HT1080 (cell line): ENCODE measurements at places on chromosomes 6 and 20.
A peak's percentile ranks its signal among the peaks of the same experiment; 100 is the strongest.

GRCh38 chr6:41997456-41997855 lies 52.9 kb upstream of the TAF8 start:
- DNase-seq = no peak

- peak; percentile 27 for DNase-seq
These were observed 234.6 kb downstream of the ANKRD60 start for GRCh38 chr20:57993716-57994431.

DNA sequence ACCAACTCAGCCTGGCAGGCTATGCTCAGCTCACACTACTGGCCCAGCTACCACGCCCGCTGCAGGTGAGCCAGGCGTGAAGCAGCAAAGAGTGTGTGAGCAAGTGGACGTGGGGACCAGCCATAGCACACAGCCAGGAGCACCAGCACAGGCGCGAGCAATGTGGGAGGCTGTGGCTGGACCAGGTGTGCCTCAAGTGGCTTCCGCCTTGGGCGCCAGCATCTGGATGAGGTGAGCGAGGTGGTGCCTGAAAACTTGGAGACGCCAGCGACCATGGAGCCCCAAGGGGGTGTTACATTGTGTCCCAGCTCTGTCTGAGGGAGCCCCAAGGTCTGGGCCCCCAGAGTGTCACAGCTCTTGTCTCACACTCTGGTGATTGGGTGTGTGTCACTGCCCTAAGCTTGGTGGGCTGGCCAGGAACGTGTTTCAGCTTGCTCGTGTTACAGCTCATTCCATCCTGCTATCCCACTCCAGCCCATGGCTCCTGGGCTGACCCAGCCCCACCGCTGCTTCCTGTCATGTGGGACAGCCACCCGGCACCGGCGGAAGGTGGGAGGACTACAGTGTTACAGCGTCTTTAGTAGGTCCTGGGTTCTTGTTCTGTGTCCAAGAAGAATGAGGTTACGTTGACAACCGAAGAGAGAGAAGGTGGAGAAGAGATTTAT lies 508.0 kb upstream of the MMS22L start:
- DNase-seq = peak; percentile 2

DNA sequence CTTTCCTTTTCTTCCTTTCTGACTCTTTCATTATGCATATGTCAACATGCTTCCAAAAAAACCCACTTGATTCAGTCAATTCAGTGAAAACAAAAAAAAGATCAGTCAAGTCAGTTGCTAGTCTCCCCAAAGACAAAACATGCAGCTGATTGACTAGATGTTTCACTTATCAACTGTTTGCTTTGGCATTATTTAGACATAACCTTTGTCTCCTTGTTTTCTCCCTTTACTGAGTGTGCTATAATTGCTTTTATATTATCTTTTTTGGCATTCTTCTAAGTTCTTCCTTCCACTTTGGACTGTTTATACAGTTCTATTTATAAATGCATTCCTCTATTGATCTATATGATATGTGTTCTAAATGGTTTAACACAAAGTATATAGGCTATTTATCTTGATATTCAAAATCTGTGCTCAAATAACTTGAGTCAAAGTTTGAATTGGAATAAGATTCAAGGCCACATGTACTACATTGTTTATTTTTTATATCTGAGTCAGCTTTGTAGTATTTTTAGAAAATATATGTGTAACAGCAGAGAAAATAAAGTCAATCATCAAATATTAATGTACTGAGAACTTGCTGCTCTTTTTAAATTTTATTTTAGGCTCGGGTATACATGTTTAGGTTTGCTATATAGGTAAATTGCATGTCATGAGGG lies 260.5 kb downstream of the CENPW start:
- no peak for DNase-seq

- no peak for DNase-seq
These were observed 128.8 kb upstream of the GGTLC1 start for GRCh38 chr20:24117383-24117782.

DNA sequence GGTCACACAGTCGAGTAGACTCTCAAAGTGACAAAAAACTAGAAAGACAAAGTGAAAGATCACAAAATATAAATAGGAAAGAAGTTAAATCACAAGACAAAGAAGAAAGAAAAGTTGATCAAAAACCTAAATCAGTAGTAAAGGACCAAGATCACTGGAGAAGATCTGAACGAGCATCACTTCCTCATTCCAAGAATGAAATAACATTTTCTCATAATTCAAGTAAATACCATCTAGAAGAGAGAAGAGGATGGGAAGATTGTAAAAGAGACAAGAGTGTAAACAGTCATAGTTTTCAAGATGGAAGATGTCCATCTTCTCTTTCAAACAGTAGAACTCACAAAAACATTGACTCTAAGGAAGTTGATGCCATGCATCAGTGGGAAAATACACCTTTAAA lies 31.6 kb upstream of the GJA10 start:
- DNase-seq = no peak

DNA sequence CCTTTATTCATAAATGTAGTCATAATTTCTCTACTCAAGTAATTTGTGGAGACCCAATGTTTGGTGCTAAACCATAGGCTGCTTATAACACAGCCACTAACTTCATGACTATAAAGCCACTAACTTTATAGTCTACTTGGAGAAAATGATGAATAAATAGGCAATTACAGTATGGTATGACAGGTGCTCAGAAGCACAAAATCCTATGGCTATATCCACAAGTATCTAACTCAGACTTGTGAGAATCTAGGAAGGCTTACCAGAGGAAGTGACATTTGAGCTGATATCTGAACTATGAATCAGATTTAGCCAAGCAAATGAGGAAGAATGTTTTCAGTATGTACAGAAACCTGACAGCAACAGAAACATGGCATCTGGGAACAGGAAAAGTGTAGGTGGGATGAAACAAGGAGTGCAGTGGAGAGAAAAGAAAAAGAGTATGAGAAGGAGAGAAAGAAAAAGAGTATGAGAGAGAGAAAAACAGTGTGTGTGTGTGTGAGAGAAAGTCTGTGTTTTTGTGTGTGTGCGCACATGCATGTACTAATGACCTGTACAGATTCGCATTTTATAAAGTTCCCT lies 59.9 kb downstream of the REV3L start:
- peak; percentile 61 for DNase-seq

DNA sequence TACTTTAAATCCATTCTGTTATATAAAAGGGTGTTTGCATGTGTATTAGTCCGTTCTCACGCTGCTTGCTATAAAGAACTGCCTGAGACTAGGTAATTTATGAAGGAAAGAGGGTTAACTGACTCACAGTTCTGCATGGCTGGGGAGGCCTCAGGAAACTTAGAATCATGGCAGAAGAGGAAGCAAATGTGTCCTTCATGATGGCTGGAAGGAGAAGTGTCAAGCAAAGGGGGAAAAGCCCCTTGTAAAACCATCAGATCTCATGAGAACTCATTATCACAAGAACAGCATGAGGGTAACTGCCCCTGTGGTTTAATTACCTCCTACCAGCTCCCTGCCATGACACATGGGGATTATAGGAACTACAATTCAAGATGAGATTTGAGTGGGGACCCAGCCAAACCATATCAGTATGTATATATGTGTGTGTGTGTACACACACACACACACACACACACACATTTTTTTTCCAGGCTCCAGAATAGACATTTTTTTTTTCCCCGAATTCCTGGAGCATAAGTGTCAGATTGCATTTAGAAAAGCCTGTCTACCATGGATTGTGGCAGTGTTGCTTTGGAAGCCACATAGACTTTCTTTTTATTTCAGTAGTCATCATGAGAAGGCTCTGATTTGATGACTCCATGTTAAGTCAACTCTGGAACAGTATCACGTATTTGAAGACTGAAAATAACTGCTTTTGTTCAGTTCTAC lies 31.5 kb downstream of the KDM1B start:
- DNase-seq = no peak

GRCh38 chr6:10874207-10874606 lies 7.6 kb downstream of the GCM2 start:
- DNase-seq = no peak

DNA sequence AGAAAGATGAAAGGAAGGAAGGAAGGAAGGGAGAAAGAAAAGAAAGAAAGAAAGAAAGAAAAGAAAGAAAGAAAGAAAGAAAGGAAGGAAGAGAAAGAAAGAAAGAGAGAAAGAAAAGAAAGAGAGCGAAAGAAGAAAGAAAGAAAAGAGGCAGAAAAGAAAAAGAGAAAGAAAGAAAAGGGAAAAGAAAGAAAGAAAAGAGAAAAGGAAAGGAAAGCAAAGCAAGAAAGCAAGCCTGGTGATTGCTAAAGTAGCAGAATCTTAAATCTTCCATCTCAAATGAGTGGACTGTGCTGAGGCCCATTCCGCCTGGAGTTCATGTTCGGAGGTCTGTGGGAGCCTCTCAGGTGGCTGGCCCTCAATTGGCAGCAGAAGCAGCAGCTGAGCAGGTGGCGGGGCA lies 148.4 kb downstream of the TFAP2A start:
- no peak for DNase-seq

- DNase-seq = no peak
These were observed 26.4 kb upstream of the FABP7 start for GRCh38 chr6:122753000-122753687.

DNA sequence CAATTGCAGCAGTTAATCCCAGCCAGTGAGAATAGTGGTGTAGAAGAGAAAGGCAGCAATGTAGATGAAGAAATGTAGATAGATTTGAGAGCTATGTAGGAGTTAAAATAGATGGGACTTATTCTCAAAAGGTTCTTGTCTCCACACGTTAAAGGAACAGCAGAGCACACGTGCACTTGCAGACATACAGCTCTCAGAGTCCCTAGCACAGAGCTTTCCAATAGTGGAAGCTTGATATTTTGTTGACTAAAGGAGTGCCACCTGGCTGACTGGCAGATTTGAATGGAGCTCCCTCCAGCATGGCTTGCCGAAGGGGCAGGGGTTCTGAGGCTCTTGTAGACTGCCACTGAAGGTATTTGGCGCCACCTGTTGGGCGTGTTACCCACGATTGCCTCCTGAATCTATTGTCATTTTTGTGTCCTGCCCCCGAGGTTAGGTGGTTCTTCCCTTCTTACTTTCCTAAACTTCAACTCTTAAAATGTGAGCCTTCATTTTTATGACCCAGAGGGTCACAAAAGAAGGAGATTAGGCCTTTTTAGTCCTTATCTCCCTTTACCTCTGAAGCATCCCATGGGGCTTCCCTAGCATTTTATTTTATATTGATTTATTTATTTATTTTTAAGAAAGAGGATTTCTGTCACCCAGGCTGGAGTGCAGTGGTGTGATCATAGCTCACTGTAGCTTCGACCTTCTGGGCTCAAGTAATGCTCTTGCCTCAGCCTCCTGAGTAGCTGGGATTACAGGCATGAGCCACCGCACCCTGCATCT lies 16.4 kb downstream of the BRD2 start:
- peak; percentile 77 for DNase-seq
